DMS 273 treated with DMSO at 0.1 percent for 48 hours (cell line): ENCODE measurements at places on chromosomes 6 and 20.

- peak; percentile 71 for DNase-seq
Observed at GRCh38 chr6:30325873-30326525, 728 bp upstream of the TRIM39 start.

DNA sequence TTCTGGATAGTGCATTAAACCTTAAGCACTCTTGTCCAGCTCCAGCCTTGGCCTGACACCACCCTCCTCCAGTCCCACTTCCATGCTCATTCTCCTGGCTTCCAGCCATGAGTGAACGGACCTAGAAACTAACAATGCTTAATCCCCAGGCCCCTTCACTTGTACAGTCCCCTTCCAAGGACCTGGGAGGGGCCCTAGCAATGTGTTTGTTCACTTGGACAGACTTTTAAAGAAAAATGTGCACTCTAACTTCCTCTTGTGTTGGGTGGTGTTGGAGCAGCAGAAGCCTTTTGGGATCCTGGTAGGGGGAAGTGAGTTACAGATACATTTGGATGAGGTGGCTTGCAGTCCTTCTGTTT is 48.9 kb upstream of the CCN6 start:
- no peak for DNase-seq

GRCh38 chr6:106927531-106928398 is 46.8 kb downstream of the CD24 start:
- no peak for DNase-seq

GRCh38 chr6:6696867-6697531 is 108.5 kb downstream of the LY86 start:
- DNase-seq, result peak; percentile 27

DNA sequence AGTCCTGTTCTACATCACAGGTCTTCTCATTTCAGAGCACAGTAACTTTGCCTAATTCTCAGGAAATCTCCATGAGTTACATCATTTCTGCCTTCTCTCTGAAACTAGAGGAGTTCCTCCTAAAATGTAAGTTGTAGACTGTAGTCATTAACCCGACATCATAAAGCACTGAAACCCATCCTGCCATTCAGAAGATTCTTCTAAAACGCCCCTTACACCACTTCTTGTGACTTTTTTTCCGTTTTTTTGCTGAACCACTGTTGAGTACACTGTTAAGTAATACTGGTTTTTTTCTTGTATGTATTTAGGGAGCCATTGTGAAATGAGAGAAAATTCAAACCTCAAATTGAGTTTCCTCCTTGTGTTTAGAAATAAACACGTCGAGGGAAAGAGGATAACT is 117.3 kb downstream of the MAP3K4 start:
- no peak for DNase-seq

GRCh38 chr6:83984411-83984810 is 49.2 kb upstream of the MRAP2 start:
- DNase-seq, result no peak

DNA sequence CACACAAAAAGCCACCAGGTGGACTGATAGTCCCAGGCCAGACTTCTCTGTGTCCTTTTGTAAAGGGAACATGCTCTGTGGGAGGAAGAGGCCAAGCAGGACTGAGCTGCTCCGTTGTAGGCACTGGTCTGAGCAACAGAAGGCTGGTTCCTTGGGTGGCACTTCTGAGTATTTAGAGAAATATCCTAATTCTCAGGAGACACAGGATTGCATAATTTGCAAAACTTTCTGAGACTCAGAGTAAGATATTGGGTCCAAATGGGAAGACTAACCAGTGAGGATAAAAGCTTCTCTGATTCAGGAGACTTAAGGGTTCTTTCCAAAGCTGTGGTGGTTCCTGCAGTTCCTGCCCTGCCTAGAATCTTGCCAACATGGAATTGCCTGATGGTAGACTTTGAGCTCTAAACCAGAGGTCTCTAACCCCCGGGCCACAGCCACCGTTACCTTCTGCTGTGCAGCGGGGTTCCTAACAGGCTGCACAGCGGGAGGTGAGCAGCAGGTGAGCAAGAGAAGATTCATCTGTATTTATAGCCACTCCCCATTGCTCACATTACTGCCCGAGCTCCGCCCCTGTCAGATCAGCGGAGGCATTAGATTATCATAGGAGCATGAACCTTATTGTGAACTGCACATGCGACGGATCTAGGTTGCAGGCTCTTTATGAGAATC is 107.0 kb downstream of the OLIG3 start:
- DNase-seq, result no peak

- no peak for DNase-seq
Observed at GRCh38 chr20:18805881-18806280, 7.7 kb upstream of the SCP2D1 start.

DNA sequence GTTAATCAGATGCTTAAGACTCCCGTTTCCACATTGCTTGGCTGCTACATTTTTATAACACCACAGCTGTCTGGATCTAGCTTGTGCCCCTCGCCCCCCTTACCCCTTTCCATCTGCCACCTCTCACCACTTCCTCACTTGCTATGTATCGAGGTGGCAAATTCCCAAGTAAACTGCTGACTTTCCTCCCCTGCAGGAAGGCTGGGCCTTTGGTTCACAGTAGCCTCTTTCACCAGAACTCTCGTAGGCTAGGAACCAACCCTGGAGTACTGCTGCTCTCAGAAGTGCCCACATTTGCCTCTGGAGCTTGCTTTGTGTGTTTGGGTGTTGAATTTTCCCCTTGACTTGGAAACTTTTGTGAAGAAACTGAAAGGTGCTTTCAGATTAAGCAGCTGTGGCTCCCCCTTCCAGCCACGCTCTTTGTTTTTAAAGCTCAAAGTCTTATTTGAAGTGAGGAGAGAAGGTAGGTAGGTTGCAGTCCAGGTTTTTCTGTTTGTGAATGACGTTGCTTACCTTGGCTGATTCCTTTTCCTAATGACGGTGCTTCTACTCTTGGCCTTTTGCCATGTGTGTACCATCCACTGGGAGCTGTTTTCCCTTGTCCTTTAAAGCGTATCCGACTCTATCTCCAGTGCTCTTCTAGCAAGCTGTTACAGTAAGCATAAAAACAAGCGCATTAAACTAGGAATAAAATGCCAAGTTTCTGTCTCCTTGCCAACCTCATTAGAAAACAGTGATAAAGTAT is 90.4 kb downstream of the CARMIL1 start:
- peak; percentile 97 for DNase-seq

DNA sequence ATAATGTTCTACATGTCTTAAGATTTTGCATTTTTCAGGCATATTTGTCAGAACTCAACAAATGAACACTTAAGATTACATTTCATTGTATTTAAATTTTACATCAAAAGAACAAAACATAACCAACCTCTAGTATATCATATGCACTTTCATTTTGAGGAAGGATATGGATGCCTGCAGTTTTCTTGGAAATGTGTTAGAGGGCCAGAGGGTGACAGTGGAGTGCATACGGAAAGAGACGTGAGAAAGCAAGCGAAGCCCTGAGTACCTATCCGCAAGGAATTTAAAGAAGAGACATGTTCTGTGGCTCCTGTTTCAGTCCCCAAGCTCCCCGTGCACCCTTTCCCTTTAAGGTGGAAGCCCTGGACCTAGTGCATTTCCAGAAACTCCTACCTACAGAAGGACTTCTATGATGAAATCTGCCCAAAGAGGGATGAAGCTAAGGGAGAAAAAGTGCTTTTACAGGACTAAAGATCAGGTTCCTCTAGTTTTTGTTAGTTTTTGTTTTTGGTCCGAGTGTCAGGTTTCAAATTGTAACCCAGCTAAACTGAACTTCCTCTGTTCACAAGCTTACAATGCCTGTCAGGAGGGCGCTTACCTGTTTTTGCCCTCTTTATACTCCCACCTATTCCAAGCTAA is 38.8 kb downstream of the EZR start:
- DNase-seq, result no peak

DNA sequence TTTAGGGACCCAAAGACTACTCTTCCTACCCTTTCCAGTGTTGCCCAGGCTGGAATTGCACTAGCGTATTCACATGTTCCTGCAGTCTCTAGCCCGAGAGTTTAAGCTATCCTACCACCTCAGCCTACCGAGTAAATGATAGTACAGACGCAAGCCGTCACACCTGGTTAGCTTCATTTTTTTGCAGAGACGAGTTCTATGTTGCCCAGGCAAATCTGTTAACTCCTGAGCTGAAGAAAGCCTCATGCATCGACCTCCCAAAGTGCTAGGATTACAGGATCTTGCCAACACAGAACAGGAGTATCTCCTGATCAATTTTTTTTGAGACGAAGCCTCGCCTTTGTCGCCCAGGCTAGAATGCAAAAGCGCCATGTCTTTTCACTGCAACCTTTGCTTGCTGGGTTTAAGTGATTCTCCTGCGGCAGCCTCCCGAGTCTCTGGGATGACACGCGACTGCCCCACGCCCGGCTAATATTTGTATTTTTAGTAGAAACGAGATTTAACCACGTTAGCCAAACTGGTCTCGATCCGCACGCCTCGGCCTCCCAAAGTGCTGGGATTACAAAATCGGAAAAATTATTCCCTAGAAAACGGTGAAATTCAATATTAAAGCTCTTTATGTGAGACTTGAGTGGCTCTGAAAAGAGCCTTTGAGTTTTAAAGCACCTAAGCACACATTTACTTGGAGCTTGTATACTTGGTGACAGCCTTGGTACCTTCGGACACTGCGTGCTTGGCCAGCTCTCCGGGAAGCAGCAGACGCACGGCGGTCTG is 128.5 kb downstream of the HFE start:
- no peak for DNase-seq

DNA sequence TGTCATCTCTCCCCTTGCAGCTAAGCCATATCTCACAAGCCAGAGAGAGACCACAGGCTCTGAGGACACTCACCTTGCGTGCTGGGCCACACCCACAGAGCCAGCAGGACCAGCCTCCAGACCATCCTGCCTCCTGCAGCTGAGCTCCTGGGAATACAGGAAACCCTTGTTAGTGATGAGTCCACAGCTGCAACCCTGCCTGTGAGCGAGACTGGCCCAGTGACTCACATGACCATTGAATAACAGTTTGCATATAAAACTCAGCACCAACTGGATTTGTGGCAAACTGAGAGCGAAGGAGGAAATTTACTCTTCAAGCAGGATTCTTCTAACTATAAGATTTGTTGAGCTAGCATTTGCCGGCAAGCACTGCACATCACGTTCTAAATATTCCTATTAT is 3.0 kb downstream of the THBS2 start:
- DNase-seq, result no peak
